Stomach (tissue), 19 donors: ENCODE measurements at places on chromosomes 4 and X. TPM values are rescaled to one million over a fixed set of nuclear protein-coding genes. Genes with fewer than 3 reads are reported as not detected.

CYP2U1 gene
- 3.6 TPM for total RNA-seq

DNA sequence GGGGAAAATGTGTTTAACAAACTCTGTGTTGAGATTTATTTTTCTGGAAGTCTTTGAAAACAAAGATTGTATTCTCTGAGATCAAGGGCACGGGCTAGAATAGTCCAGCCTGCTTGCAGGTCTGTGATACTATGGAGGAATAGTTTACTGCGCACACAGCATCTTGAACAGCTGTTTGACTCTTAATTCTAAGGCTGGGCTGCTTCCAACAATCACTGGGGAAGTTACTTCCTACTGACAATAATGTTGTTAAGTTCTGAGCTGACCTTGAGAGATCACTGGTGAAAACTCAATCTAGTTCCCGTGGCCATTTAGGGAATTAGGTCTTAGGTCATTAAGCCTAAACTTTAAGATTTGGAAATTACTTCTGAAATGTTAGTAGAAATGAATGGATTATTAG is 416.1 kb upstream of the FTHL17 start:
- no peak for DNase-seq

DNA sequence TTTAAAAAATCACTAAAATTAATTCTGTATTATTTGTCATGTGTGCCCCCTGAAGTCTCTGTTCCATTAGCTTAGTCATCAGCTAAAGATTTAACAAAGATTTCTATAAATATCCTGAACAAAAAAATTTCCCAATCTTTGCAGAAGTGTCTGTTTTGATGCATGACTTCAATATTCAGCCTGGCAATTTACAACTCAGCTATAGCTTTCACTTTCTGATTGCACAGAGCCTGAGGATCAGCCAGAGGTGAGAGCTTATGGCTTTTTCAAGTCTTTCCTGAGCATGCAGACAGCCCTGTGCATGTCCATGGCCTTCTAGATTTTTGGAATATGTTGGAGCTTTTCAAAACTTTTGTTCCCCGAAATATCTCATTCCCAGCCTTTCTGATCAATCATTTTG is 420.1 kb downstream of the ZNF674 start:
- DNase-seq: peak; percentile 21

VCX gene
- not detected for total RNA-seq
